ENCODE measurements at places on chromosomes 12 and 14.
A peak's percentile ranks its signal among the peaks of the same experiment; 100 is the strongest.

- DNase-seq = no peak
Measured at GRCh38 chr14:91272341-91273272, 28.1 kb upstream of the GPR68 start.

DNA sequence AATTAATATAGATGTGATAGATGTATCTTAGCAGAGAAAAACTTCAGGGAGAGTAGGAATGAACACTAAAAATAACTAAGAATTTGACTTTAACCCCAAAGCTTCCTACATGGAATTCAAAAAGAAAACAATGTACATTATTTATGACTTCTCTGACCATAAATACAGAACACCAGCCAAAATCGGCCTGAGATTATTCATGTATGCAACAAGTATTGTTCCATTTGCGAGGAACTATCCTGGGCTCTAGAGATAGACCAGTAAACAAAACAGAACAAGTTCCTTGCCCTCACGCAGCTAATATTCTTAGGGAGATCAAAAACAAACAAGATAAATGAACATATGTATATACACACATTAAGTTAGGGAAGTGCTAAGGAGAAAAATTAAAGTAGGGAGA is 432.3 kb upstream of the SOX5 start:
- no peak for DNase-seq

- DNase-seq = peak; percentile 96
Measured at GRCh38 chr12:132222096-132222807, 78.0 kb downstream of the NOC4L start.

- DNase-seq = no peak
Measured at GRCh38 chr14:101018561-101019290, 115.2 kb upstream of the RTL1 start.

GRCh38 chr12:99976762-99977161 is 8.0 kb downstream of the ANKS1B start:
- no peak for DNase-seq

- DNase-seq = no peak
Measured at GRCh38 chr14:52546318-52546670, 6.0 kb downstream of the TXNDC16 start.

Measured in GF-D8 (cell line).